COLO829 (cell line): ENCODE measurements at places on chromosomes 6 and 20.

- DNase-seq = no peak
These were observed 896.6 kb upstream of the MANEA start for GRCh38 chr6:94680669-94681212.

DNA sequence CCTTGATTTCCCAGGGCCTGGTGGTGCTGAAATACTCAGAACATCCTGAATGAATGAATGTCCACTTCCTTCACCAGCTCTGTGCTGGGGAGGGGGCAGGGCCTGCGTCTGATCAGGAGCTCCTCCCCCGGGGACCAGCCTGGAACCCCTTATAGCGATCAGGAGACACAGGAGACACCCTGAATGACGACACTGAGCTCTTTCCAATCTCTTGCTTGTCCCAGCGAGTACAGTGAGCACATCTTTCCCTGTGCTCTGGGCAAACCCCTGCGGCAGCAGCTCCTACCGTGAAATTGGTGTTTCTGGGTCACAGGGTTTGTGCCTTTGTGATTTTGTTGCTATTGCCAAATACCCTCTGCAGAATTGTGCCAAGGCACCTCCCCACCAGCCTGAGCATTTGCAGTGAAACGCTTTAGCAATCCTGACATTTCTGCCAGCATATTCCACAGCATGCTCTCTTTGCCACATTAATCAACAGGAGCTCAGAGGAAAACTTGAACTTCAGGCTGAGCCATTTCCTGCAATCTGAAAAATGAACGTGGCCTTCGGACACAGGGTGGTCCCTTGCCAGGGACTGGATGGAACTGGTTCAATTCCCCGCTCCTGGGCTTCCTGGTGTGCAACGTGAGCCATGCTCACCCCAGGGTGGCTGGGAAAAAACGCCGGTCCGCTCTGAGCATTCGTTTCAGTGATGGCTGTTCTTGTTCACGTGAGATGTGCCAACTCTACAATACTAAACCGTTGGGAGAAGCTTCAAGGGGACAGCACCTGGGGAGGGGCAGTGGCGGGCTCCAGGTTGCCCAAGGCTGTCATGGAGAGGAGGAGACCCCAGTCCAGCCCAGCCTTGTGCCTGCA is 23.1 kb upstream of the MRGBP start:
- no peak for DNase-seq

- DNase-seq = no peak
These were observed 52.7 kb downstream of the KDM1B start for GRCh38 chr6:18207949-18208348.

DNA sequence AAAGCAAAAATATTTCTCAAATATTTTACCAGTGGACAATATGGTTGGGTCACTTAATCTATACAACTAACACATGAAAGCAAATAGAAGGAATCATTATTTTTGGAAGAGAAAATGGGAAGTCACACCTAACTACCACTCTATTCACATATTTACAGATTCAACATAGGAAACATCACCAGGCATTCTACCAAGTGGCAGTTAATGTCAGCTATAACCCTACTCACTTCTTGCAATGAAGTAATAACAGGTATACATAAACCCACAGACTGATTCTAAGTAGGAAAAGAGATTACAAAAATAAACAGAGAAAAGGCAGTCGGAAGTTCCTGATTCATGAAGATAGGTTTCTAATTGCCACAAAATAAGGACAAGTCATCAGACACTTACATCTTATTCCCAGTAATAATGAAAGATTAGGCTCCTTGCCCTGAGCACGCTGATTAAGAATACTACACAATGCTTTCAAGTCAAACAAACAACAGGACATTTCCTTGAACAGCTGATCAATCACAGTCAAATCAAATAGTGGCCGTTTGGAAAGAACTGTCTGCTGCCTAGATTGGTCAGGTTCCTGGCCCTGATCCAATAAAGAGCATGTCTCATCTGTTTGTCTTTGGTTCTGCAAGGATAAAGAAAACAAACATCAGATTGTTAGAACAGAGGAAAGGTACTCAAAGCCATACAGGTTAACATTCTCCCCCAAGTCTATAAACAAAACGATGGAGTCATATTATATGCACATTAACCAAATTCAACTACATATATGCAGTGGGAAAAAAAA is 79.2 kb upstream of the PLN start:
- no peak for DNase-seq

- peak; percentile 92 for DNase-seq
These were observed 39.0 kb downstream of the GMPR start for GRCh38 chr6:16277101-16277981.

DNA sequence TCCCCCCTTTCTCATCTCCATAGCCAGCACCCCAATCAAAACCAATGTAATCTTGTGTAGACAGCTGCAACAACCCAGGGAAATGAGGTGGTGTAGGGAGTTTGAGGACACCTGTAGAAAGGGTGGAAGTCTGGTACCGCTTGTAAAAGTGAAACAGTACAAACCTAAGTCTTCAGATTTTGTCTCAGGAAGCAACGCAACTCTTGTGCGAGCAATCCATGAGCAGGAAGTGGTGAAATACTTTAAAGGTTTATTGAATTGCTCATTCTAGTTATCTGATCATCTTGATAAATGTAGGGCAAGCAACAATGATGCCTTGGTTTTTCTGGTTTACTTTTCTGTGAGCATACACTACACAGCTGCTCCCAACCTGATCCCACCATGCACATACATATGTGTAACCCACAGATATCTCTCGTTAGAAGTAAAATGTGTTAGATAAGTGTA is 71.1 kb upstream of the THEMIS start:
- DNase-seq = peak; percentile 18

DNA sequence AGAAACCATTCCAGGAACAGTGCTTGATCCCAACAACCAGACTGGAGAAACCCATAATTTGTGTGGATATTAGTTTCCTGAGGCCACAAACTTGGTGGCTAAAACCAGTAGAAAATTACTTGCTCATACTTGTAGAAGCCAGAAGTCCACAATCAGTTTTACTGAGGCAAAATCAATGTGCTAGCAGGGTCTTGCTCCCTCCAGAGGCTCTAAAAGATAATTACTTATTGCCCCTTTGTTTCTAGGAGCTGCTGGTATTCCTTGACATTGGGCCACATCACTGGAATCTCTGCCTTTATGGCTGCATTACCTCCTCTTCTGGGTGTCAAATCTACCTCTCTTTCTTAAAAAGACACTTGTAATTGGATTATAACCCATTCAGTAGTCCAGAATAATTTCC is 142.2 kb upstream of the SAMD5 start:
- DNase-seq = no peak

DNA sequence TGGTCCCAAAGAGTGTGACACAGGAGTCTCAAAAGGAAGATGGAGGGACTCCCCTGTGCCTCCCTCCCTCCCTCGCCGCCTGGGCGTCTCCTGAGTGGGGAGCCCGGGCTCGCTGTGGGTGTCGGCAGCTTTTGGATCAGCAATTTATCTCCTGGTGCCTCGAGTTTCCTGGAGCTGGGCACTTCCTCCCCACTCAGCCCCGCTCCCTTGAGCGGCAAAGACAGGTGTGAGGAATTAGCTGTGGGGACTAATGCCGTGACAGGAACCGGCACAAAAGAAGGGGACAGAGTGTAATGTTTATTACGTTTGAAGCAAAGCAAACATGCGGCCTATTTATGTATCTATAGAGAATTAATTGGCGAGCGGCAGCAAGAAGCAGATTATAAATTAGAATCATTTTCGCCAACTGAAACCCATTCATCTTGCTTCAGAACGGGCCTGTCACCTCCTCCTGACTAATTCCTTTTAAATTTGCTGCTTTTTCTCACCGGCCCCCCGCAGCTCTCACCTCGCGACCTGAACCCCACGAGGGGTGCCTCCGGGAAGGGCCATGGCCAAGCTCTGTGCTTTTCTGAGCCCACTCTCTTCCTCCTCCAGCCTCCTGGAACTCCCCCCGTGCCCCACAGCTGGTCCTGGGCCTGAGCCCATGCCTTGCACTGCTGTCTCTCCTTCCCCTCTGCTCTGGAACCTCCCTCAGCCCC is 8.8 kb upstream of the CDH22 start:
- no peak for DNase-seq

- DNase-seq = no peak
These were observed at the start of gene ITPA for GRCh38 chr20:3209257-3209945. Gene ITPA, plus strand, starts transcription at chr20:3209498. Its CDS starts 54 bp downstream, at chr20:3209552.

DNA sequence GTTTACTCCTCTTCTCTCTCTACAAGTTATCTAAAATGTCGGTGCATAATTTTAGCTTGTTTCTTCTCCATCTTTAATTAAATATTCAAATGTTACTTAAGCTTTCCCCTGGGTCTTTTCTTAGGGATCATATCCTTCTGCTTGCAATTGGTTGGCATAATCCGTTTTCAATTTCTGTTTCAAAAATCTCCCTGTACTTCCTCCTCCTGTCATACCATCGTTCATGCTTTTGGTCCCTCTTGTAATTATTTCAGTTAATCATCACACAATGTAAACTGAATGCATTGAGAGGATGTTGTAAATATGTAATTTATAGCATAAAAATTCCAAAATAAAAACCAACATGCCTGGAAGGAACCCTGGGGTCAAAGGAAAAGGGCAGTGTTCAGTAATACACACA is 189.2 kb upstream of the RAB32 start:
- DNase-seq = no peak

- no peak for DNase-seq
These were observed 13.0 kb upstream of the MPC1 start for GRCh38 chr6:166395778-166396177.

DNA sequence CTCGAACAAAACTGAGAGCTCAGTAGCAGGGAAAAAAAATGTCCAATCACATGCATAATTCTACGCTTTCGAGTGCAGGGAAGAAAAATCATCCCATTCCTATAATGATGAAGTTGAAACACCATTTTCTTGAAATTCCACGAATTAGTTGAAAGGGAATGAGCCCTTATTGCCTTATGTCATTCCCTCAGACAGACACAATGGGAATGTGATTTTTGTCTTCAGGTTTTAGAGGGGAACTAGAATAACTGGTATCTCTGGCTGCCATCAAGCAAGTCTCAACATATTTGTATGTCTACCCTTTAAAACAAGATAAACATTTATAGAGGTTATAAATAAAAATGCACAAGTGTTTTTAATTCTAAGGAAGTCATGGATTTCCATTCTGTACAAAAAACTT is 87.9 kb downstream of the KIF13A start:
- DNase-seq = no peak

- DNase-seq = peak; percentile 22
These were observed 22.6 kb upstream of the HLA-A start for GRCh38 chr6:29919506-29920445.

- DNase-seq = no peak
These were observed 527.0 kb downstream of the CDH26 start for GRCh38 chr20:60485012-60485760.

GRCh38 chr20:59071216-59071615 is 28.6 kb upstream of the PRELID3B start:
- DNase-seq = no peak

- no peak for DNase-seq
These were observed 10.1 kb downstream of the EZR start for GRCh38 chr6:158808941-158809678.

DNA sequence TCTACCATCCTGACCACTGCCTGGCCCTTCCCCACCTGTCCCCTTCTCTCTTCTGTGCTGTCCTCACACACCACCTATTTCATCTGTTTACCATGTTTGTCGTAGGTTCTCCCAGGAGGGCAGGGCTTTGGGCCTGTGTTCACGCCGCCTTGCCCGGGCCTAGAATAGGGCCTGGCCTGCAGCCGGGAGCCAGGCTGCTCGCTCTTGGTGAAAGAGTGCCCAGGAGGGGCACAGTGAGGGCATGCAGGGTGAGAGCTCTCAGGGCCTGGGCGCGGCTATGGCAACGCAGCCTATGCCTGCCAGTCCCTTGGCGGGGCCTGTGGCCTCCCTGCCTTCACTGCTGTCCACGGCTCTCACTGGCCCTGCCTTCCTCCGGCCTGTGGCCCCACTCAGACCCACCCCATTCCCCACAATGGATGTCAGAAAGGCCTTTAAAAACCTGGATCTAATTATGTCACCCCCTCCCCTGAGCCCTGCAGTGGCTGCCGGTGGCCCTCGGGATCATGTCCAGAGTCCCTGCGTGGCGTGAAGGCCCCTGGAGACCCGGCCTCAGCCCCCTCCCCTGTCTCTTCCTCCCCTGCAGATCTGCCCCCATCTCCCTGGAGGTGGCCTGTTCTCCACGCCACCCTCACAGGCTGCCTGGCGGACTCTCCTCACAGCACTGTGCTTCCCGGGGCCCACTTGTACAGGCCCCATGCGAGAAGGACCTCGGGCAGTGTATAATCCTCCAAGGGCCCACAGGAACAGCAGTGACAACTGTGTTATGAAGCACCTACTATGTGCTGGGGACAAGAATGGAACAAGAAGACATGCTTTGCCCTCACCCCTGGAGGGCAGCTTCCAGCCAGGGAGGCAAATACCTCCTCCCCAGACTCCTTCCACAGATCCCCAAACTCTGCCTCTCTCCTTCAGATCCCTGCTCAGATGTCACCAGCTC is 22.9 kb upstream of the NOL4L start:
- DNase-seq = no peak

DNA sequence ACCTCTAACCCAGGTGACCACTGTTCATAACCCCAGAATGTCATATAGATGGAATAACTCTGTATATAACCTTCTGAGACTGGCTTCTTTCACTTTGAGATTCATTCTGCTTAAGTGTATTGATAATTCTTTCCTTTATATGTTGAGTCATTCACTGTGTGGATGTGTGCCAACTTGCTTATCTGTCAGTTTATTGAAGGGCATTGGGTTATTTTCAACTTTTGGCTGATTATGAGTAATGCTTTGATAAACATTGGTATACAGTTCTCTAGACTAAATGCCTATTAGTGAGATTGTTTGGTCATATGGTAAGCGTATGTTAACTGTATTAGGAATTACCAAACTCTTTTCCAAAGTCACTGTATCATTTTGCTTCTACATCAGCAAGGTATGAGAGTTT is 453.4 kb upstream of the SPTLC3 start:
- DNase-seq = no peak

DNA sequence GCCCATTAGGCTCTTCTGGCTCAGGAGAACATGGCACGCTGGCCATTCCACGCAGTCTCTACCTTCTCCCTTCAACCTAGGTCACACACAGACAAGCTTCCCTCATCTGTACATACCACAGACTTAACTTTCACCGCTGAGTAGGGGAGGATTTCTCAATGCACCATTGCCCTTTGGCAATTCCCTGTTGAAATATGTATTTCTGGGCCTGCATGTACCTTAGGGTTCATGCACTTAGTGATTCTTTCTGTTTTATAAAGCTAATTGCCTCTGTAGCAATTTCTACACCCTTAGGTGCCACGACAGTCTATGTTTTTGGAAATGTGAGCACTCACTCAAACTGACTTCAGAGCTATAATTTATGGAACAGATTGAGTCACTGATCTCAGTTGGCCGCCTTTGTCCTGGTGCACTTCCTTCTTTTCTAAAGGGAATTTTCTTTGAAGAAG is 253.8 kb upstream of the PRDM1 start:
- DNase-seq = no peak
